ENCODE measurements at places on chromosomes 2 and 18.

DNA sequence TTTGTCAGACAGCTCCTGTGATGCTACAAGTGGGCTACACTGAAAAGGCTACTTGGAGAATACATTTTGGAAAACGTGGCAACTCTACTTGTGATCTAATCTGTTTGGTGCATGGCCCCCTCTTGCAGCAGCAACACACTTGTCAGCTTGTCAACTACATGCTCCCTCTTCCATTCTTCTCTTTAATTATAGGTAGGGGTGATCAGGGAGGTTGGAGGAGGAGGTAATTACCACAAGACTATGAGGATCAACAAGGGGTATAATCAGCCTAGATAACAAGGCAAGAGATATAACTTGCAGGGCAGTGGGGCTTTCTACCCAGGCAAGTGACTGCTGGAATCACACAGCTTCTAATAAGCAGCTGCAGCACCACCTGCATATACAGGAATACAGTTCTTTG, 104.9 kb downstream of the ACVR1 start:
- DNase-seq = no peak

- DNase-seq = no peak
Observed at GRCh38 chr2:20539133-20539719, 92.4 kb downstream of the RHOB start.

GRCh38 chr2:167114018-167114417, 225.7 kb downstream of the XIRP2 start:
- no peak for DNase-seq

DNA sequence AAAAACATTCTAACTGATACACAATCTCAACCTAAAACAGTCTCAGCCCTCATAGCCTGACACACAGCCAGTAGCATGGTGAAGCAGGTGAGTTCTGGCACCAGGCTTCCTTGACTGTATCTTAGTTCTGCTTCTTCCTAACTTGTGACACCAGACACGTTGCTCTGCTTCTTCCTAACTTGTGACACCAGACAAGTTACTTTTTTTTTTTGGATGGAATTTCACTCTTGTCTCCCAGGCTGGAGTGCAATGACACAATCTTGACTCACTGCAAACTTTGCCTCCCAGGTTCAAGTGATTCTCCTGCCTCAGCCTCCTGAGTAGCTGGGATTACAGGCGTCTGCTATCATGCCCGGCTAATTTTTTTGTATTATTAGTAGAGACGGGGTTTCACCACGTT, 6.7 kb upstream of the ATG16L1 start:
- no peak for DNase-seq

- no peak for DNase-seq
Observed at GRCh38 chr2:37984589-37984988, 59.5 kb downstream of the RMDN2 start.

DNA sequence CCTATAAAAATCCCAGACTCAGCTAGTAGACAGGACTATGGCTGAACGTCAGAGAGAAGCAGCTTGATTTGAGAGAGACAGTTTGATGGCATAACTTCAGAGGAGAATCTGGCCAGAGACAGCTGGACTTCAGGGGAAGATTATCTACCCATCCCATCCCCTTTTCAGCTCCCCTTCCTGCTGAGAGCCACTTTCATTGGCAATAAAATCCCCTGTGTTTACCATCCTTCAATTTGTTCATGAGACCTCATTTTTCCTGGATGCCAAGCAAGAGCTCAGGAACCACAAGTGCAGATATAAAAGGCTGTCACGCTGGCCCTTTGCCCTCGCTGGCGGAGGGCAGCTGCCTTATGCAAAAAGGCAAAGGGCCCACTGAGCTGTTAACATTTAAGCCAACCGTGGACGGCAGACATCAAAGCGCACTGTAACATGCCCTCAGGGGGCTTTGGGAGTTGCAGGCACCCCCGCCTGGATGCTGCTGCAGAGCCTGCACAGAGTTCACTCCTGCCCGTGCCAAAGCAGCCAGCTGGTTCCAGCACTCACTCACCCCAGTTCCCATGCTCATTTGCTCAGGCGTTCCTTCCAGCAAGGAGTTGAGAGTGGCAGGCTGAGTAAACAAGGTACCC, 164.3 kb upstream of the PGAP1 start:
- no peak for DNase-seq

GRCh38 chr2:241862093-241862492, 3.4 kb upstream of the PDCD1 start:
- DNase-seq = no peak

- no peak for DNase-seq
Observed at GRCh38 chr2:151358166-151358970, 976 bp downstream of the TNFAIP6 start.

DNA sequence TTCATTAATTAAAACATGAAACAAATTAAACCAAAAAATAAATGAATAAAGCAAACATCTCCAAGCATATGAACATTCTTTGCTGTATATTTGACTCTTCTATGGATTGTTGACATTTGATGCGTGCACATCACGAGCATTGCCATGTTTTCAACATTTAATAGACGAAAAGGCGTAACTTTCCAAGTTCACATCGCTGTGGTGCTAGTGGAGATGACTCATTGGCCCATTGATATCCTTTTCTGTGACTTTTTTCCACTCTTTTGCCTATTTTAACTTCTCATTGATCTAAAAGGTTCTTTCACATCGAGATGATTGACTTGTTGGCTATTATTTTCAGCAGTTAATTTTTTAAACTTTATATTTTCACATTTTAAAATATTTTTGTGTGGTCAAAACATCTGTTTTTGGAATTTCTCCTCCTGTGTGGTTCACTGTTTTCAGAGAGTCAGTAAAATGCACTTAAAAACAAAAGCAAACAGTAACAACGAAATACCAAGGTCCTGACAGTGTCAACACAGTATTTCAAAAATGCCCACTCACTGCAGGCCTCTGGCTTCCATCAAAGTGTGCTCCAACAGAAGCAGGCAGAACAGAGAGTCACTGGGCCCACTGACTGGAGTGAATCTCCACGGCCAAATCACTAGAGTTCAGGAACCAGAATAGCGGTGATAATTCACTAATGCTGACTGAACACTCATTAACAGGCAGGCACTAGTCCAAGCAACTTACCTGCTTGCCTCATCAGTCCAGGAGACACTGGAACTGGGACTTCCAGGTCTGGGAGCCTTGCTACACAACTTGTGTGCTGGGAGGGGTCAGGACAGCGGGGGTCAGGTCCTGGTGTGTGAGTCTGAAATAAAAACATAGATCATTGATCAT, 372.2 kb upstream of the SMIM21 start:
- DNase-seq = no peak

DNA sequence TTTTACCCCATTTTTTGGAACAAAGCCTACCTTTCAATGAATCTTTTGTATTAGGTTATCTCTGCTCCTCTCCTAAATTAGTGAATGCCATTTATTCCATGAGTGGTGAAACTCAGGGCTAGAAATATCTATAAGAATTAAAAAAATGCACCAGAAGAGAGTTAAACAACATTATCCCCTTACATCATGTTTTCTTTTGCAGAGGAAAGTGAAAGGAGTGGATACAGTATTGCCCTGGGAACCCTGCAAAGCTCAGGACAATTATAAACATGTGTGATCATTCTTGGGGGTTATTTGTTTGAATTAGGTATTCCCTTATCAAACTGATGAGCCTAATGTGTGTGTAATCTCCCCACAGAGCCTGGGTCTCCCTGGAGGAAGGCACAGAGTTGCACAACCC, 559.2 kb downstream of the RNF144A start:
- DNase-seq = no peak

GRCh38 chr2:109685453-109685852, 71.3 kb downstream of the SOWAHC start:
- no peak for DNase-seq
